IPS-NIHi11 (cell line): ENCODE measurements at places on chromosomes 5 and 9.

GRCh38 chr5:32422697-32423096, 21.8 kb downstream of the ZFR start:
- no peak for DNase-seq

GRCh38 chr9:132078699-132079356, 839 bp downstream of the MED27 start:
- DNase-seq = no peak

DNA sequence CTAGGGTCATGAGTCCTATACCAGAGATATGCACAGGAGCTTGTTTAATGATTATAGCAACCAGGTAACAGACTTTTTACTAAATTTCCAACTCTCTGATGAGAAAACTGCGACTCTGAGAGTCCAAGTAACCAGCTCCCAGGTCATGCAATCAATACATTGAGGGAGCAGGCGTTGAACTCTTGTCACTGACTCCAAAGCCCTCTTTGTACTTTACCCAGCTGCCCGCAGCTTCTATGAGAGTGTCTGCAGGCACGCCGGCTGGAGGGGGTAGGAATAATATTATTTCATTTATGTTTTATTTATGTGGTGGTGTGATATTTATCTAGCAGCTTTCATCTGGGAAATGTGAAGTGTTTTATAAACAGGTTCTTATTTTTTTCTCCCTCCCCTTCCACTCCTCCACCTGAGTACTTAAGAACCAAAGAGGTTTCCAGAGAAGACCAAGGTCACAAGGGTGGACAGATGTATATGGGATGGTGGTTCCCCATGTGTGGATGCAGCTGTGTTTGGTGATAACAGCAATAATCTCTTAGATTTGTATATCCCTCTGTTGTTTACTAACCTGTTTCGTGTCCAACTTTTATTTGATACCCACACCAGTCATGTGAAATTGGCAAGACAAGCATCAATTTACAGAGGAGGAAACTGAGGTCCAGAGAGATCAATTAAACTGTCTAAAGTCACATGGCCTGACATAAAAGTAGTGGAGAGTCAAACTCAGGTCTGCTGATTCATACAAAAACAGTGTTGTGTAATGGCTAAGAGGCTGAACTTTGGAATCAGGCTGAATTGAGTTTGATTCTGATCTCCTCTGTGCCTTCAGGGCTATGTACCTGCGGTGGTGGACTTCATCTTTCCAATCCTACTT, 140.2 kb upstream of the TRIM32 start:
- no peak for DNase-seq

GRCh38 chr9:120765910-120766425, 27.2 kb downstream of the FBXW2 start:
- DNase-seq = no peak

GRCh38 chr5:35773967-35774366, 82.7 kb upstream of the IL7R start:
- DNase-seq = no peak

GRCh38 chr5:145218019-145218418, 617.1 kb downstream of the PRELID2 start:
- DNase-seq = no peak

DNA sequence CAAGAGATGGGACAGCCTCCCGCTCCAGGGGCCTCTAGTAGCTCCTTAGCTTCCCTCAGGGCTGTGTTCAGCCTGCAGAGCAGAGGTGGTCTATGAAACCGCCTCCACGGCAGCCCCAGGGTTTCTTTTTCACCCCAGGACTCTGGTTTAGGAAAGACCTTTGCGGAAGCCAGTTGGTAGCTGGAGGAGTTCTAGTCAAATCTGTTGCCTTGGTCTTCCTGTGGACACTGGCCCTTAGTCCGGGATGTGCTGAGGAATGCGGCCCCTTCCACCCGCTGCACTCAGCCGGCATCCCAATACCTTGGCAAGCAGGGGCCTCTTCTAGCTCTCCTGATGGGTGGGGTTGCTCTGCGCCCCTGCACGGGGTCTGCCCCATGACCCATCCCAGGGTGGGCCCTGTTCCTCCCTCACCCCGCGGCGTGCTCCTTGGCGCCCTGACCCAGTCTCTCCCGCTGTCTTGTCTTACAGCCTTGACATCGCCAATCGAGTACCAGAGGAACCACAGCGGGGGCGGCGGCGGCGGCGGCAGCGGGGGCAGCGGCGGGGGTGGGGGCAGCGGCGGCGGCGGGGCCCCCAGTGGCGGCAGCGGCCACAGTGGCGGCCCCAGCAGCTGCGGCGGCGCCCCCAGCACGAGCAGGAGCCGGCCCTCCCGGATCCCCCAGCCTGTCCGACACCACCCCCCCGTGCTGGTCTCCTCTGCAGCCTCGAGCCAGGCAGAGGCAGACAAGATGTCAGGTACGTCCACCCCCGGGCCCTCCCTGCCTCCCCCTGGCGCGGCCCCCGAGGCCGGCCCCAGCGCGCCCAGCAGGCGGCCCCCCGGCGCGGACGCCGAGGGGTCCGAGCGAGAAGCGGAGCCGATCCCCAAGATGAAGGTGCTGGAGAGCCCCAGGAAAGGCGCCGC, 94.3 kb upstream of the OTULINL start:
- no peak for DNase-seq

DNA sequence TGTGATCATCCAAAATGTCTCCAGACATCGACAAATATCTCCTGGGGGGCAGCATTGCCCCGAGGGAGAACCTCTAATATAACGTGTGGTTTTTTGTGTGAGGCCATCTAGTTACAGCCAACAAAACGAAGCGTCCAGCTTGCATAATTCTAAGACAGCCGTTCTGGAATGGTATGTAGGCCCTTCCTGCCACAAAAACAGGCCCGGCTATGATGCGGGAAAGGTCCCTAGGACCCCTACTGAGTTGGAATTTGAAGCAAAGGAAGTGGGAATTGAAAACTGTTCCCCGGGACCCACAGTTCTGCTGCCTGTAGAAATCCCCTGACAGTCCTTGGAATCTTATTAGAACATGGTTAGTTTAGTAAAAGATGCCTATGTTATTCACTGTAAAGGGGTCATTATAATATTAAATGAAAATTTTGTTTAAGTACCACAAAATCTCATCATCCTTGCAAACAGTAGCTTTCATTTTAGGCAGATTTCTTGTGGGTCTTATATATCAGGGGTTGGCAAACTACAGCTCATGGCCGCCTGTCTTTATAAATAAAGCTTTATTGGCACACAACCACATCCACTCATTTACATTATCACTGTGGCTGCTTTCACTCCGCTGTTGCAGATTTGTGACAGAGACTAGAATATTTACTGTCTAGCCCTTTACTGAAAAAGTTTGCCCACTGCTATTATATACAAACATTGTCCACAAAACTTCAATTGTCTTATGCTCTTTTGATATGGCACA, 70.7 kb downstream of the MSX2 start:
- peak; percentile 29 for DNase-seq

GRCh38 chr5:32332361-32332760, 19.6 kb upstream of the MTMR12 start:
- no peak for DNase-seq

GRCh38 chr9:122382901-122383850, 12.4 kb downstream of the PTGS1 start:
- DNase-seq = no peak

- DNase-seq = peak; percentile 54
Measured at GRCh38 chr5:179344431-179345182, 654 bp downstream of the ADAMTS2 start.

DNA sequence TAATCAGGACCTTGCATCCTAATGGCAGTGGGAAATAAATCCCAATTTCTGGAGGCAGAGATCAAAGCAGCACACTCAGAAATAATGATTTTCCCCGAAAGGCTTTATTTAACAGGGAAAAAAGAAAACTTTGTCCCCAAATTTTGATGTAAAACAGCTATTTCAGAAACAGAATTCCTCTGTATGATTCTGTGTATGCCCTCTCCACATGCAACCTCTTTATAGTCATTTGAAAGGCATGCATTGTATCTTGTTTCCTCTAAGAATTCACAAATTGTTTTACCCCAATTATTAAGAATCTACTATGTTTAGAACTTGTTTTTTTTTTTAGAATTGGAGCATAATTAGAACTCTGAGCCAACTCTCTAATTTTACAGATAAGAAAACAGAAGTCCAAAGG, 2.7 kb upstream of the PTAR1 start:
- DNase-seq = no peak

GRCh38 chr5:82365744-82366228, 87.6 kb upstream of the RPS23 start:
- DNase-seq = no peak

DNA sequence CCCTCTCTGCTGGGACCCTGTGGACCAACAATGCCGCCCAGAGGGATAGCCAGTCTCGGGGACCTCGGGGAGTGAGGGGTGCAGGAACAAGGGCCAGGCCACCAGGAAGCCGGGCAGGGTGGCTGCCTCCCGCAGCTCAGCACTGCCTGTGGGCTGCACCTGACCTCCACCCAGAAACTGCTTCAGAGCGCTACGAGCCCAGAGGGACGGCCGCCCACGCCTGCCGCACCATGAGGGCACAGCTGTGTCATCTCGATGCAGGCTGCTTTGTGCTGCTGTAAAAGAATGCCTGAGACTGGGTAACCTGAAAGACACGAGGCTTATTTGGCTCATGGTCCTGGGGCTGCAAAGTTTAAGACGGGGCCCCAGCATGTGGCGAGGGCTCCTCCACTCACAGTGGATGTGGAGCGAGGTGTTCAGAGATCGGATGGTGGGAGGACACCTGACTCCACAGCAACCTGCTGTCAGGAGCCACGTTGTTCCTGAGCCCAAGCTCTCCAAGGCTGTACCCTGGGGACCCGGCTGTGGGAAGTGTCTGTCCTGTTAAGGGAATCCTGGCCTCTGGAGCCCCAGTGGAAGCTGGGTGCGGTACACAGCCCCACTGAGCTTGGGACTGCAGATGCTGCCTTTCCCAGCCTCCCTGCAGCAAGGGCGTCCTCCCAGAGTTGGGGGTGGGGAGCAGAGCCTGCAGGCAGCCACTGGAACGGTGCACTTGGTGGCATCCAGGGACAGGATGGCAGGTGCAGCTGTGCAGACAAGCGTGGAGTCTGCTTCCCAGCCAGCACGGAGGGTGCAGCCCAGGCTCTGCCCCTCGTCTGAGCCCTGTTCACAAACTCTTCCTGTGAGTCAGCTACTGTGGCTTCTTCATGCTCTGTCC, 11.8 kb upstream of the ZDHHC11 start:
- DNase-seq = no peak

- DNase-seq = no peak
Measured at GRCh38 chr9:69816735-69817134, 3.9 kb upstream of the CFAP95 start.

DNA sequence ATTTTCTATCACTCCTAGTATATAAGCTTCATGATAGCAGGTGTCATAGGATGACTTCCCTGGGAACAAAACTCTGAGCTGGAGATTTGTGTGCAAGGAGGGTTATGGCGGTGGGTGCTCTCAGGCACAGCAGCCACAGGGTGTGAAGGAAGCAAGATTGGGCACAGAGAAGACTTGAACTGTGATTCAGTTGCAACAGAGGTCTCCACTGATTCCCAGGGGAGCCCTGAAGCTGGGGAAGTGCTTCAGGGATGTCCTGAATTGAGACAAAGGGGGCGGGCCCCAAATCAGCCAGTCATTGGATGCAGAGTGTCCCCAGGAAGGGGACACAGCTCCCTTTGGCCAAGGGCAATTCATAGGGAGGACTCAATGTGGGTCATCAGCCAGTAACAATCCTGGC, 44.4 kb upstream of the ANKRD55 start:
- DNase-seq = no peak

DNA sequence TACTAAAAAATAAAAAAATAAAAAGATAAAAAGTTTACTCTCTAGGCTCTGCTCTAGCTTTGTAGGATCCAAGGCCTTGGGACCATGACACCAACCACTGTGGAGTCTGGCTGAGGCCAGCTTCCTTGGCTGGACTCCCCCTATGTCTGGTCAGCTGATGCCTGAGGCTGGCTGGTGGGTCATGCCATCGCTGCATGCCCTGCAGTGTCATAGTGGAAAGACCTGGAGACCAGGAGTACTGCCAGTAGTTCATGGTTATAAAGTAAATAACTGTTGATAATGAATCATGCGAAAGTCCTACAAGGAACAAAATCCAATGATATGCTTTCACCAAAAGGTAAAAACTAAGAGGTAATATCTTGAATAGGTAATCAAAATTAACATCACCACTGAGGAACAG, 43.2 kb downstream of the GARNL3 start:
- no peak for DNase-seq

- no peak for DNase-seq
Measured at GRCh38 chr9:38347271-38347671, 45.2 kb upstream of the ALDH1B1 start.

GRCh38 chr9:127598839-127599549, 13.1 kb upstream of the STXBP1 start:
- no peak for DNase-seq

- DNase-seq = no peak
Measured at GRCh38 chr9:81314490-81314889, 374.9 kb downstream of the TLE1 start.

GRCh38 chr9:134707031-134707680, 65.6 kb downstream of the COL5A1 start:
- no peak for DNase-seq

- DNase-seq = peak; percentile 1
Measured at GRCh38 chr5:150075233-150075632, 11.1 kb downstream of the CSF1R start.

- DNase-seq = peak; percentile 42
Measured at GRCh38 chr5:33008751-33009418, 297.8 kb downstream of the NPR3 start.

GRCh38 chr9:111107141-111107540, 68.9 kb upstream of the LPAR1 start:
- no peak for DNase-seq

DNA sequence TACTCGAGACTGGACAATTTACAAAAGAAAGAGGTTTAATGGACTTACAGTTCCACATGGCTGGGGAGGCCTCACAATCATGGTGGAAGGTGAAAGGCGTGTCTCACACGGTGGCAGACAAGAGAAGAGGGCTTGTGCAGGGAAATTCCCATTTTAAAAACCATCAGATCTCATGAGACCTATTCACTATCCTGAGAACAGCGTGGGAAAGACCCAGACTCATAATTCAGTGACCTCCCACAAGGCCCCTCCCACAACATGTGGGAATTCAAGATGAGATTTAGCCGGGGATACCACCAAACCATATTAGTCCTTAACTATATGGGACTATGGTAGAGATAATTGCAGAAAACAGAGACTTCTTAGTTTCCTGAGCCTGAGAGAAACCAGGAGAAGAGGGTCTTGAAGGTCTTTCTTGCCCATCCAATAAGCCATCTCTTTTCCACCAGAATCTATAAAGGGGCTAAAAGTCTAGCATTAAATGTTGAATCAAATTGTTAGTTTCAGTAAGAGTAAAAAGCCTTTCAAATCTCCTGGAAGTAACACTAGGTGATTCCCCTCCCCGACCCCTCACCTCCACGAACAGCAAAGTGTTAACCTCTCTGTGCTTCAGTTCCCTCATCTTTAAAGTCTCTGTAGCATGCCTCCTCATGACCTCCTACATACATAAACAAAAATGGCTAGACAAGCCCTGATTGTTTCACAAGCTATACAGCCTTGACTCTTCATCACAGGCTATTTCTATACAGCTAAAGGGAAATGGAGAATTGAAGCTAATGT, 259.1 kb downstream of the TMEM167A start:
- no peak for DNase-seq

GRCh38 chr5:77076961-77077828, 9.9 kb downstream of the ZBED3 start:
- DNase-seq = peak; percentile 92
